Cortex of kidney (tissue), 1 donor: ENCODE measurements at places on chromosomes 12 and 14.

DNA sequence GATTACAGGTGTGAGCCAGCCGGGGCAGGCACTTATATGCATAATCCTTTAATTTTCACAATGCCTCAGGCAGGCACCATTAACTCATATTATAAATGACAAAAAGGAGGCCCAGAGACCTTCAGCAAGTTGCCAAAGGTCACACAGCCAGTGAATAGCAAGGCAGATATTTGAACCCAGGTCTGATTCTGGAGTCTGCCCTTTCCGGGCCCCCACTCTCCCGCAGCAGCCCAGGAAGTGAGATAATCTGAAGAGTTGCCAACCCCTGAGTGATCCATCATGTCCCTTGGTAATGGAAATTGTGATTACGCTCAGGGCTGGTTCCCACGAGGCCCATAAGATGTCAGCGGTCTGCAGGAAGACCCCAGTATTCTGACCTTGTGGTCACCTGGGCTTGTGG, 95.3 kb upstream of the MED13L start:
- no peak for DNase-seq

DNA sequence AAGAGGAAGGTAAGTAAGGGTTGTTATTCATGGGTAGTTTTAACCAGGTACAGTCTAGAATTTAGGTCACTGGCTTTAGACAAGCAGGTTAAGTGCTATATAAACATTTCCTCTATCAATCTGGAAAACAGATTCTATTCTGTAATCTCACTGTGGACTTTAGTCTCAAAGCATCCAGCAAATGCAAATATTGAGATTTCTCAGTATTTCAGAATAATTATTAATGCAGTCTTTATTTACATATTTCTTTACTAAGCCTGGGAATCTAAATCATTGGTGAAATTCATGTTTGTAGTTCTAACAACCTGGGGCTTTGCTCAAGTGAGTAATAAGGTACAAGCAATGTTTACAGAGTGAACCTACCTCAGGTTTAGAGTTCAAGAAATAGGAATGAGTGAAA, 61.9 kb downstream of the SLC41A2 start:
- DNase-seq: no peak

DNA sequence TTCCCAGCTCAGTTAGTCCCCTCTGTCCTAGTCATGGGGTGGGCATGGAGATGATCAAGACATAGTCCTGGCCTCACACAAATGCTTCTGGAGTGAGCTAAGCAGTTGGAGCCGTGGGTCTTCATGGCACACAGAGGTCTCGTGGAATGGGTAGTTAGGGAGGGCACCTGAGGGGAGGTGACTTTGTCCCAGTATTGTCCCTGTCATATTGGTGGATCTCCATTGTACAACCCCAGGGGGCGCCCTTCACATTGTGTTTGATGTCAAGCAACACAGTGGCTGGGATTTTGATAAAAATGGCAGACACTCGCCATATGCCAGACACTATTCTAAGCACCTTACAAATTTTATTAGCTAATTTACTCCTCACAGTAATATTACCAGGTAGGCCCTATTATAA, 175.4 kb upstream of the LHX5 start:
- DNase-seq: no peak

- no peak for DNase-seq
Measured at GRCh38 chr12:42716491-42716891, 126.9 kb upstream of the PRICKLE1 start.

DNA sequence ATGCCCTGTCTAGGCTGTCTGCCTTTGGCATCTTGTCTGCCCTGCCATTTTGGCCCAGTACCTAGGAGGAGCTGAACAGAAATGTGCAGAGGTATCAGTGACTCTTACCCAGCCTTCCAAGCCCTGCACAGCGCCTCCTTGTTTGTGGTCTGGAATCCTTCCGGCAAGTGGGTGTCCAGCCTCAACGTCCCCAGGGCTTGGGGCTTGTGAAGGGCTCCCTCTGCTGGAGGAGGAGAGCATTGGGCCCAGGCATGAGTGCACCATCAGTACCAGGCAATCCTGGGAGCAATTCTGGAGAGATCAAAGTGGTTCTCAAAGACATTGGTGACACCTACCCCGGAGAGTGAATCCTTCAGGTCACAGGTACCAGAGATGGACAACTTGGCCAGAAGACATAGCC, 2.4 kb upstream of the TCL1B start:
- DNase-seq: no peak

GRCh38 chr12:24906141-24906540, 42.8 kb downstream of the BCAT1 start:
- DNase-seq: no peak

- DNase-seq: no peak
Measured at GRCh38 chr12:27577688-27578087, 53.7 kb downstream of the PPFIBP1 start.

DNA sequence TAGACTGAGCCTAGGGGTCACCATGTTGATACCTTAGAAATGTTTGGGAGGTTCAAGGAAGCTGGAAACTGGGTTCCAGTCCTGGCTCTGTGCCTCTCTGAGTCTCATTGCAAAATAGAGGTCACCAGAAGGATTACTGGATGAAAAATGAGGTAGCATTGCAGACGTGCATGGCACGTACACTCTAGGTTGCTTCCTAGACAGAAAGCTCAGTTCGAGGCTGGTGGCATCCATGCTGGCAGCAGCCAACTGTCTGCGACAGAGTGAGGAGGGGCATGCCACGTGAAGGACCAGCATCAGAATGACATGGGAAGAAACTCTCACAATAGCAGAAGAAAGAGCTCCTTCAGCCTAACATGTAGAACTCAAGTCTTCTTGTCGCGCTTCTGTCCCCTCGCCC, 4.6 kb upstream of the CYP46A1 start:
- DNase-seq: no peak

- DNase-seq: no peak
Measured at GRCh38 chr12:68007466-68007865, 18.2 kb downstream of the IFNG-AS1 start.

GRCh38 chr12:26567126-26567525, 265.9 kb downstream of the ITPR2 start:
- no peak for DNase-seq

GRCh38 chr12:111428728-111429175, 23.0 kb downstream of the SH2B3 start:
- DNase-seq: no peak

GRCh38 chr12:21583587-21583986, 21.1 kb downstream of the GYS2 start:
- DNase-seq: no peak

- DNase-seq: no peak
Measured at GRCh38 chr12:57738661-57739237, at the start of gene AGAP2. TSS of gene AGAP2 (minus strand) at chr12:57738742. CDS start at chr12:57738246, 496 bp downstream.

GRCh38 chr12:63313139-63313538, 162.1 kb upstream of the AVPR1A start:
- no peak for DNase-seq

GRCh38 chr14:89182326-89182725, 234.7 kb downstream of the FOXN3 start:
- no peak for DNase-seq
